ENCODE measurements at places on chromosomes 11 and 22.

- DNase-seq: no peak
These were observed 75.9 kb upstream of the ARFGAP3 start for GRCh38 chr22:42932857-42933484.

- DNase-seq: no peak
These were observed 146.3 kb downstream of the WNT7B start for GRCh38 chr22:45830531-45831245.

GRCh38 chr11:32902089-32902665 is 9.6 kb downstream of the QSER1 start:
- no peak for DNase-seq

- DNase-seq: no peak
These were observed 5.9 kb upstream of the CNTF start for GRCh38 chr11:58616594-58616993.

- DNase-seq: no peak
These were observed 1.4 kb upstream of the MUC2 start for GRCh38 chr11:1073261-1073724.

GRCh38 chr22:46262449-46263215 is 511 bp downstream of the PKDREJ start:
- DNase-seq: no peak

DNA sequence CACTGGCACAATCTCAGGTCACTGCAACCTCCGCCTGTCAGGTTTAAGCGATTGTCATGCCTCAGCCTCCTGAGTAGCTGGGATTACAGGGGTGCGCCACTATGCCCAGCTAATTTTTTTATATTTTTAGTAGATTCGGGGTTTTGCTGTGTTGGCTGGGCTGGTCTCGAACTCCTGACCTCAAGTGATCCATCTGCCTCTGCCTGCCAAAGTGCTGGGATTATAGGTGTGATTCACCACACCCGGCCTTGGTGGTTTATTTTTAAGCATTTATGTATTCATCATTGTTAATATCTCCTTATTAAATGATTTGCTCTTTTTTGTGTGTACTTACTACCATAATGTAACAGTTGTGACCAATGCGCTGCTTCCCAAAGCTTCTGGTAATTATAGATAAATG is 171.7 kb downstream of the DDX10 start:
- DNase-seq: no peak

GRCh38 chr11:123559523-123559955 is 94.9 kb downstream of the SCN3B start:
- DNase-seq: no peak

DNA sequence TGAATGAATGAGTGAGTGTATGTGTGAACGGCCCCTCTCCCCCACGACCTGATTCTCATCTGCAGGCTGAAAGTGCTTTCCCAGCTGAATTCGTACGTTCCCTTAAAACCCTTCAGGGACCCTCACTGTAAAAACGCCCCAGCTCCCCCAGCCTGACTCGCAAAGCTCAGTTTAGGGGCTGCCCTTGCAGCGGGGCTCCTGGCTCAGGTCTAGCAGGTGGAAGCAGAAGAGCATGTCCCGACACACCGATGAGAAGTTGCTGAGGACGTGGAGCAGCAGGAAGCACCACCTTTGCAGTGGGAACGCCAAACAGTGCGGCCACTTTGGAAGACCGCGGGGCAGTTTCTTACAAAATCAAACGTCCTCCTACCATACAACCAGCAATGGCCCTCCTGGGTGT is 3.6 kb upstream of the MRPL23 start:
- DNase-seq: no peak

GRCh38 chr22:25363474-25363873 is 144.0 kb downstream of the CRYBB2 start:
- no peak for DNase-seq

DNA sequence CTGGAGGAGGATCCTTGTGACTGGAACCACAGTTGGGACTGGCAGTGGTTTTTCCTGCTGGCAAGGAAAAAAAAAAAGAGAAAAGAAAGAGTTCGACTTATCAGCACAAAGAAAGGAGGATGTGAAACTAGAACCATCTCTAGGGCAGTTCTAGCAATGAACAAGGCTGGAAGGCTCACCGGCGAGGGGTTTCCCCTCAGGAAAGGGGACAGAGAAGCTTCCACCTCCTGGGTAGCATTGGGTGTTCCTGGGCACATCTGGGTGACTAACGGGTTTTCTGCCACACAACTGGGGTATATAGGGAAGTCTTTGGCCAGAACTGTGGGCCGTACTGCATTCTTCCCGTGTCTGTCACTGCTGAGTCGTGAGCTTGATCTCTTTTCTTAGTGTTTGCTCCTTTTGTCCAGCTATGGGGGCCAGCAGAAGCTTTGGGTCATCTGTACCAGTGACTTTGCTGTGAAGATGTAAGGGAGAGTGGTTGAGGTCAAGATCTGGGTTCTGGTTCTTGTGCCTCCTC is 109.4 kb upstream of the OR4B1 start:
- DNase-seq: no peak

DNA sequence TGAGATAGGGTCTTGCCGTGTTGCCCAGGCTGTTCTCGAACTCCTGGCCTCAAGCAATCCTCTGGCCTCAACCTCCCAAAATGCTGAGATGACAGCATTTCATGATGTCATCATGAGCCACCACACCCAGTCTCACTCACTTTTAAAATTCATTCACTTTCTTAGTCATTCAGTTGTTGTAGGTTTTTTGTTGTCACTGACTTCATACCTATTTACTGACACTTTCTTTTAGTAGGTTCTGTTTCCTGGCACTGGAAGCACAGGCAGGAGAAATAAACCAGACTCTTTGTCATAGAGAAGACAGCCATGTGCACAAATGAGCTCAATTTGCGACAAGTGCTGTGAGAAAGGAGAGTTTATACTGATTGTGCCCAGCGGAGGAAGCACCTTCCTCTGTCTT is 10.5 kb downstream of the ART5 start:
- no peak for DNase-seq

DNA sequence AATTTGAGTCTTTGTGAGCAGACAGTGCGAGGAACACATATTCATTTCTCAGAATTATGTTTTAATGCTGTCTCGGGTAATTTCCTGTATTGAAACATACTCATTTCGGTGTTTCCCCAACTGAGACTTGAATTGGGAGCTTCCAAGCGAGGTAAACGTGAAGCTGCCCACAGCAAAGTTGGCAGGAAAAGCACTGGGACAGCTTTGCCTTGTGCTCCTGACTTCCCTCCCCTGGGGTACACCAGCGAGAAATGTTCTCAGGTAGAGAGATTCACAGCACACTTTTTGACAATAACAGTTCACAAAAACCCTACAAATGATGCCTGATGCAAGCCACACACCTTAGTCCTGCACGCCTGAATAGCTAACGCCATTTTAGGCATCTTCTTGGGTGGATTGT is 3.1 kb downstream of the HTR3B start:
- no peak for DNase-seq

DNA sequence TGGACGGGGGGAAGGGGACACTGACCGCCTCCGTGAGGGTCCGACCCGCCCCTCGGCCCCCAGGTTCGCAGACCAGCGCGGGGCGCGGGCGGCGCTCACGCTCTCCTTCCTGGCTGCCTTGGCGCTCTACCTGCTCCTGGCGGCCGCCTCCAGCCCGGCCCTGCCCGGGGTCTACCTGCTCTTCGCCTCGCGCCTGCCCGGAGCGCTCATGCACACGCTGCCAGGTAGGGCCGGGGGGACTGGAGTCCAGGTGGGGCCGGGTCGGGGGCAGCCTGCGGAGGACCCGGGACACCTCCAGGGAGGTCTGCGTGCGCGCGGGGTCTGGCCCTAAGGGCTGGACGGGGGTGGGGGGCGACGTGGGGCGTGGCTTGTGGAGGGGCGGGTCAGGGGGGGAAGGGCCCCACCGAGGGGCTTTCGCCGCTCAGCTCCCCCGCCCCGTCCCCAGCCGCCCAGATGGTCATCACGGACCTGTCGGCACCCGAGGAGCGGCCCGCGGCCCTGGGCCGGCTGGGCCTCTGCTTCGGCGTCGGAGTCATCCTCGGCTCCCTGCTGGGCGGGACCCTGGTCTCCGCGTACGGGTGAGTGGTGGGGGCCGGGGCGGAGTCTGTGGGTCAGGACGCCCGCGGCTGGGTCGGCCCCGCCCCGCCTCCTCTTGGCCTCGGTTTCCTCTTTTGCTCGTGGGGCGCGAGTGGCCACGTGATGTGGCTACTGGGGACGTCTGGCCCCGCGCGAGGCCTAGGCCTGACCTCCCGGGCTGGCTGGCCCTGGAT is 19.9 kb downstream of the PHLDA2 start:
- no peak for DNase-seq

DNA sequence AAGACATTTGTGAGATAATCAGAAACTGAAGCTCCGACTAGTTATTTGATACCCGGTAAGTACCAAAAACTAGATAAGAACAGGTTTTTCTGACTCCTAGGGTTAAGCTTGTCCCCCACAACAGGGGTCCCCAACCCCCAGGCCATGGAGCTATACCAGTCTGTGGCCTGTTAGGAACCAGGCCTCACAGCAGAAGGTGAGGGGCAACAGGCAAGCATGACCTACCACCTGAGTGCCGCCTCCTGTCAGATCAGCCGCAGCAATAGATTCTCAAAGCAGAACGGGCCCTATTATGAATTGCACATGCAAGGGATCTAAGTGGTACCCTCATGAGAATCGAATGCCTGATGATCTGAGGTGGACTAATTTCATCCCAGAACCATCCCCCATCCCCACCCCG is 1.2 kb upstream of the MS4A10 start:
- no peak for DNase-seq

GRCh38 chr11:4185561-4185960 is 91.0 kb downstream of the RRM1 start:
- DNase-seq: no peak

- no peak for DNase-seq
These were observed 11.6 kb downstream of the PHLDB1 start for GRCh38 chr11:118618991-118619375.

DNA sequence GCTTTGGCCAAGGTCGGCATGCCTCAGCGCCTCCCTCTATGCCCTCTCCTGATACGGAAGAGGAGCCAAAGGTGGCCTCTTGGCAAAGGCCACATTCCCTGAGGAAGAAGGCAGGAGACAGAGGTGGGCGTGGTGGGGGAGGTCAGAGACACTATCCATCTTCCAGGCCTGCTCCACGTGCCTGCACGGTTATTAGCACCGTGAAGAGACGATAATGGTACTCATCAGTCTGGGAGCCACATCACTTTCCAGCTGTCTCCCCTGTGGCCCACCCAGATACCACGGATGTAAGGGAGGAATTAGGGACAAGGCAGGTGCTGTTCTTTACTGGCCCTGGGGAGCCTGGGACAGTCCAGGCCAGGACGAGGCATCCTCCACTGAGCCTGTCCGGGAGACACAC is 354.3 kb downstream of the MN1 start:
- no peak for DNase-seq

- no peak for DNase-seq
These were observed 22.7 kb downstream of the EFCAB6 start for GRCh38 chr22:43789452-43789851.

DNA sequence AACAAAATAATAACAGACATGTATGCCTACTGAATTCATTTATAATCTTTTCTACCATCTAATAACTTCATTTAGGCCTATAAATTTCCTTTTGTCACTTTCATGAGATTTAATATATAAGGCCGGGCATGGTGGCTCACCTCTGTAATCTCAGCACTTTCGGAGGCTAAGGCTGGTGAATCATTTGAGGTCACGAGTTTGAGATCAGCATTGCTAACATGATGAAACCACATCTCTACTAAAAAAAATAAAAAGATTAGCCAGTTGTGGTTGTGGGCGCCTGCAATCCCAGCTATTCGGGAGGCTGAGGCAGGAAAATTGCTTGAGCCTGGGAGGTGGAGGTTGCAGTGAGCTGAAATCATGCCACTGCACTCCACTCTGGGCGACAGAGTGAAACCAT is 14.2 kb upstream of the NTM start:
- DNase-seq: no peak

DNA sequence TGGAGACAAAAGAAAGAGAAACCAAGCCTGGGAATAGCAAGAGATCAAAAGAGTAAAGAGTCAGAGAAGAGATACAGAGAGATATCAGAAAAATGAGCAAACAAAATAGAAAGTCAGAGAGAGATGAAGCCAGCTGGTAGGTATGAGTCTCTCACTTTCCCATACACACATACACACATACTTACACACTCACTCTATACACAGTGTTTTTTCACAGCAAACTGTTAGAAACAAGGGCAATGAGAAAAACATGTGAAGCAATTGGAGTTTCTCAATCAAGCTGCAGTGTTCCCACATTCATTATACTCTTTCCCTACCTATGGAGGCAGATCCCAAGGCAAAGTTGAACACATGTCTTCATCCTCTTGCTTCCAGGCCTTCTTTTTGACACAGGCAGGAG is 2.6 kb upstream of the NLRP10 start:
- DNase-seq: no peak

DNA sequence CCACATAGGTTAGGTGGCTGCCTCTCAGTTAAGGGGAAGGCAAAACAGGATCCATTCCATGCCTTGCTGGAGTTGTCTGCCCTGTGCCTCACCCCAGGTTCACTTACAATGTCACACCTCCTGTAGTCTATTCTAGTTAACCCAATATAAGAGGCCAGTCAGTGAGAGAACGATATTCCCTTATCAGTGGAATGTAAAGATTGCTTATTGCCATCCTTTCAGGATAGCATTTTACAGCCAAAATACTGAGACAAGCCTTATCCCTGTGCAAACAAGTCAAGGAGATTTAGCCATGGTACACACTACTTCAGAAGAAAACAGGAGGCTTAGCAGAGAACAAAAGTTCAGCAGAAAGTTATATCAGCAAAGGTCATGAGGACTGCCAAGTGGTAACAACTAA is 5.5 kb downstream of the CYP2R1 start:
- no peak for DNase-seq

DNA sequence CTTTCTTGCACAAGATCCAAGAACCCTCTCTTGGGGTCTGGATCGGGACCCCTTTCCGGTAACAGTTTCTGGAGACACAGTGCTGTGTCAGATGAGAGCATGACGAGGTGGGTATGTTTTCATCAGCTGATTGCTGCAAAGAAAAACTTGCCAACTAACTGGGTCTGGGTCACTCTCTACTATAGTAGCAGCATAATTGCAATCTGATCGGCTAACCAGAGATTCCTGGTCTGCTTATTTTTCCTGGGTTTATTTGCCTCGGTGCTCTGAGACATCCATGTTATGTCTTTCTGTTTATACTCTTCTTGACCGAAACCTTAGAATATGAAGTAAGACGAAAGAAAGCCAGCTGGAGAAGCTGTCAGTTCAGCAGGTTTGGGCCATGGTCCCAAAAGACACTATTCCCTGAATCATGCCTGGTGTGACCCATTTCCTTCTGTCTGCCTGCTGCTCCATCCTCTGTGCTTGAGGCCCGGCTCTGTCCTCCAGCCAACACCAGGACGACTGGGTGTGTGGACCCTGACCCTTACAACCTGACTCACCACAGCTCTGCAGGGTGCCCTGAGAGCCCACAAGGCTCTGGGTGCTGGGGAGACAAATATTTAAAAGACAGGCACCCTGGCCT is 24.1 kb upstream of the CLMP start:
- no peak for DNase-seq

Data from NCI-H1436 treated with DMSO at 0.1 percent for 48 hours (cell line).